ENCODE measurements at places on chromosomes 2 and 18.

DNA sequence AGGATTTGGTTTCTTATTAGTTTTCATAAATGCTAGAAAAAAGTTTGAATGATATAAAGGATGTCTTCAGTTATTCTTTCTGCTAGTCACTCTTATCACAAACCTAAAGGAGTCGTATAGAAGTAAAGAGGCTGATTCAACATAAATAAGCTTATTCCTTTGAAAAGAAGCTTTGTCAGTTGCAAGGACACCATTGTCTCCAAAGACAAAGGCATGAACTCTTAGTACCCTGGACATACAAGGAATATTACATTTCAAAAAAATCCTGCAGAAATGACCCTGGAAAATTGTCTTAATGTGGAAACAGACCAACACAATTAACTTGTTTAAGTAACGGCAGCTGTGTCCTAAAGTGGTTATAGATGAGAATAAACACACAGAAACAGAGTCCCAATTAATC lies 528.0 kb downstream of the CPS1 start:
- no peak for DNase-seq

DNA sequence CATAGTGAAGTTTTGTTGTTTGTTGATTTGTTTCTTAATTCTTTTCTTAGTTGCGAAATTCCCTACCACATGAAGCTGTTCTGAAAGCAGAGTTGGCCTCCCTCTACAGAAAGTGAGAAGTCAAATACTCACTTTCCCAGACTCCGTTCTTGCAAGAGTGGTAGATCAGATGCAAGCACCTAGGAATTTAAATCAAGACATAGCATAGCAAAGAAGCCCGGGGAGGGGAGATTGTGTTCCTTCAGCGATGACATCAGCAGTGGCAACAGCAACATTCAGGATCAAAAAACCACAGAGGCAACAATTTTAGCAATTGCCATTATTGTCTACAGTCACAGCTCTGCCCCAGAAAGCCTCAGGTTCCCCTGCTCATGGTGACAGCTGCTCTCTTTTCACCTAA lies 580.0 kb downstream of the RNF144A start:
- DNase-seq: no peak

DNA sequence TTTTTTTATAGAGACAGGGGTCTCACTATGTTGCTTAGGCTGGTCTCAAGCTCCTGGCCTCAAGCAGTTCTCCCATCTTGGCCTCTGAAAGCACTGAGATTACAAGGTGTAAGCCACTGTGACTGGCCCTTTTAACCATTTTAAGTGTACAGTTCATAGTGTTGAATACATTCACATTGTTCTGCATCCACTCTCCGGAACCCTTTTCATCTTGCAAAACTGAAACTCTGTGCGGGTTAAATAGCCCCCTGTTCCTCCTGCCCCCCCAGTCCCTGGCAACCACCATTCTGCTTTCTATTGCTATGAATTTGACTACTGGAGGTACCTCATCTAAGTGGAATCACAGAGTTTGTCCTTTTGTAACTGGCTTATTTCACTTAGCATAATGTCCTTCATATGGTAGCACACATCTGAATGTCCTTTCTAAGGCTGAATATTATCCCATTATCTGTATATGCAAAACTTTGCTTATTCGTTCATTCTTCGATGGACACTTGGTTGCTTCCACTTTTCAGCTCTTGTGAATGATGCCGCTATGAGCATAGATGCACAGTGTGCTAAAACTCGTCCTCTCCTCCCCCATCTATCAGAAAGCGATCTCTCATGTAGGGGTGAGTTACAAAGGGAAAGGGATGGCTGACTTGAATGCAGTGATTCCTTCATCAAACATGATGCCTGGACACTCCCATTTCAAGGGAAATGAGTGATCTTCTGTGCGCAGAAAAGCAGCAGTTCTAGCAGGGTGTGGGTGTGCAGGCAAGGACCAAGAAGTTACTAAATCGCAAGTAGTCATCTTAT lies 30.2 kb downstream of the CABLES1 start:
- DNase-seq: no peak

GRCh38 chr2:158743466-158743865 lies 51.7 kb upstream of the DAPL1 start:
- DNase-seq: no peak

- no peak for DNase-seq
Measured at GRCh38 chr2:79796641-79797040, 283.8 kb downstream of the CTNNA2 start.

DNA sequence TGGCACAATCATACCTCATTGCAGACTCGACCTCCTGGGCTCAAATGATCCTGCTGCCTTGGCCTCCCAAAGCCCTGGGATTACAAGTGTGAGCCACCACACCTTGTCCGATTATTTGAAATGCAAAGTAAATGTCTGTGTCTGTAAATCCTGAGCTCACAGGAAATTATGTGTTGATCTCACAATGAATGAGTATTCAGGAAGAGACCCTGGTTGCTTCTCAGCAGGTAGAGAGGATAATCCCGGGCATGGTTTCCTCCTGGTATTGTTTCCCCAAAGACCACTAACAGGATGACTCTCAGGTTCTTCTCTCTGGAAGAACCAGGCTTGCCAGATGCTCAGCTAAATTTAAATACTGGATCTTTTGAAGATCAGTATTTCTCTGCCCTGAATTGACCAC lies 147.6 kb downstream of the LDLRAD4 start:
- DNase-seq: no peak

DNA sequence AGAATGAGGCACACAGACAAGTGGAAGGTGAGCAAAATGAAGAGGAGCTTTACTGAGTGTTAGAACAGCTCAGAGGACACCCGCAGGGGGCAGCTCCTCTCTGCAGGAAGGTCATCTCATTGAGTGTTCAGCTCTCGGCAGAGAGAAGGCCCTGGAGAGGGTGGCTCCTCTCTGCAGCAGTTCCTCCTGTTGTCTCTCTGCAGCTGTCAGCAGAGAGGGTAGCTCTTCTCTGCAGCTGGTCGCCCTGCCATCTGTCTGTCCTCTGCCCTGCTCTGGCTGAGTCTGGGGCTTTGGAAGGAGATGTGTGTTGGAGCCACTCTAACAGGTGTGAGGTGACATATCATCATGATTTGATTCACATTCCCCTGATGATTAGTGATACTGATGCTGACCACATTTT lies 6.8 kb upstream of the SNTG2 start:
- no peak for DNase-seq

DNA sequence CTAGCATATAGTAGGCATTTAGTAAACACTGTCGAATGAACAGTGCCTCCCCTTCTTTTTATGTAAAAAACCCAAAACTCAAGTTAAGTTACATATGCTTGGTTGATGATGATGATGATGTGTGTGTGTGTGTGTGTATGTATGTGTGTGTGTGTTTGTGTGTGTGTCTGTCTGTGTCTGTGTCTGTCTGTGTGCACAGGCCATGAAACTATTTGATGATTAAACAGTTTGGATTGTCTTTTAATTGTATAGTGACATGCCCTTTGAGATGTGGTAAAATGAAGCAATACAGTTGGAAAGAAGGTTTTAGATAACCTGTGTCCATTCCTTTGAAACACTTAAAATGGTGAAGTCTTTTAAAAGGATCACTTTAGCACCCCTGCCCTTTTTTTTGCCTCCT lies 105.6 kb downstream of the MAP4K4 start:
- DNase-seq: no peak

DNA sequence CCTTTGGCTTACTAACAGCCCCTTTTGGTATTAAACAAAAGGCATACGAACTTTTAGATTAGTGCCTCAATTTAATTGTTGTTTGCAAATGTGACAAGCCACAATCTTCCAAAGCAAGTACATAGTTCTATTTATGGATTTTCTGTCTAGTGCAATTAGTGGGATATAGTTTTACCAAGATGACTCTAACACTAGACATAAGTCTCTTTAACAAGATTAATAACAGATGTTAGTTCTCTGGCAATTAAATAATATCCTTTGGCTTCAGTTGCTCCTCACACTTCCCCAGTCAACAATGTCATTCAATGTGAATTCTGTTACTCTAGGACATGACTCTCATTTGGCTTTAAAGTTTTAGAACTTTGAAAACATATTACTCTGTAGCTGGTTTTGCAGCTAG lies 16.7 kb upstream of the MC4R start:
- DNase-seq: no peak
